Hepatocyte (in vitro differentiated cells): ENCODE measurements at places on chromosomes 2 and 18. TPM values are rescaled to one million over a fixed set of nuclear protein-coding genes. Genes with fewer than 3 reads are reported as not detected.

- H3K4me3 ChIP-seq: no peak overlapping the region
- no peaks in the 10 kb centered on the region for H3K36me3 ChIP-seq
- no peak for DNase-seq
- H3K27ac ChIP-seq: no peak overlapping the region
- H3K4me1 ChIP-seq: no peaks in the 10 kb centered on the region
- no peaks in the 10 kb centered on the region for H3K27me3 ChIP-seq
Observed at GRCh38 chr18:60826346-60826745, 453.8 kb upstream of the MC4R start.

Gene TEKT4
- total RNA-seq: not detected in 2 replicates

Gene VSNL1
- 9.4 and 12.1 TPM in 2 replicates for total RNA-seq

- H3K27me3 ChIP-seq: no peaks in the 10 kb centered on the region
- peak overlapping the region; percentile 9 for H3K27ac ChIP-seq
- H3K4me3 ChIP-seq: no peak overlapping the region
- peaks cover 32% of the 10 kb centered on the region for H3K4me1 ChIP-seq
- DNase-seq: no peak
- no peaks in the 10 kb centered on the region for H3K36me3 ChIP-seq
Observed at GRCh38 chr2:150617351-150617978, 130.0 kb upstream of the RND3 start.

GRCh38 chr2:187873132-187873531, 318.9 kb upstream of the TFPI start:
- H3K27me3 ChIP-seq: no peaks in the 10 kb centered on the region
- peaks cover 5% of the 10 kb centered on the region for H3K4me1 ChIP-seq
- H3K36me3 ChIP-seq: no peaks in the 10 kb centered on the region
- peak; percentile 42 for DNase-seq

- H3K27me3 ChIP-seq: no peaks in the 10 kb centered on the region
- peak overlapping the region; percentile 30 for H3K27ac ChIP-seq
- no peaks in the 10 kb centered on the region for H3K36me3 ChIP-seq
- no peak overlapping the region for H3K4me3 ChIP-seq
- peaks cover 81% of the 10 kb centered on the region for H3K4me1 ChIP-seq
- no peak for DNase-seq
Observed at GRCh38 chr2:26612522-26613240, 28.5 kb downstream of the CIB4 start.
